ENCODE measurements at places on chromosomes 13 and 19. TPM values are rescaled to one million over a fixed set of nuclear protein-coding genes. Genes with fewer than 3 reads are reported as not detected.

MEF2B gene
- 0.37 TPM for total RNA-seq

RGL3 gene
- 1.3 TPM for total RNA-seq

KLHL26 gene
- 3.7 TPM for total RNA-seq

DDX39A gene
- 137 TPM for total RNA-seq

ZNF699 gene
- total RNA-seq, result 0.85 TPM

PSG7 gene
- total RNA-seq, result not detected

PRTN3 gene
- 0.18 TPM for total RNA-seq

ARID3A gene
- total RNA-seq, result 4.6 TPM

PINLYP gene
- total RNA-seq, result not detected

C19orf73 gene
- total RNA-seq, result 1.9 TPM

TTC9B gene
- total RNA-seq, result 0.61 TPM

KIR2DL4 gene
- total RNA-seq, result not detected

RPS28 gene
- 922 TPM for total RNA-seq

GARIN5A gene
- total RNA-seq, result 2.4 TPM

USPL1 gene
- 14.6 TPM for total RNA-seq

MRPS31 gene
- 14.0 TPM for total RNA-seq

PSG1 gene
- total RNA-seq, result 0.12 TPM

NLRP7 gene
- total RNA-seq, result 0.05 TPM

UPF3A gene
- total RNA-seq, result 34.6 TPM

NXNL1 gene
- total RNA-seq, result not detected

SIRT2 gene
- 39.0 TPM for total RNA-seq

ZNF541 gene
- not detected for total RNA-seq

AMER2 gene
- total RNA-seq, result not detected

FLT3LG gene
- 1.4 TPM for total RNA-seq

MYPOP gene
- total RNA-seq, result 10.1 TPM

PLIN4 gene
- 0.10 TPM for total RNA-seq

KISS1R gene
- 0.51 TPM for total RNA-seq

KLF12 gene
- total RNA-seq, result 2.4 TPM

HS6ST3 gene
- total RNA-seq, result not detected

SLC10A2 gene
- total RNA-seq, result not detected

ZNF382 gene
- total RNA-seq, result 0.06 TPM

PRODH2 gene
- 0.36 TPM for total RNA-seq

NCAN gene
- 0.01 TPM for total RNA-seq

ZNF763 gene
- not detected for total RNA-seq

CTXN1 gene
- 20.6 TPM for total RNA-seq

SHANK1 gene
- 0.18 TPM for total RNA-seq

OR10H1 gene
- total RNA-seq, result not detected

F10 gene
- total RNA-seq, result 0.31 TPM

KIR2DL3 gene
- total RNA-seq, result not detected

B3GNT3 gene
- 4.1 TPM for total RNA-seq

MED25 gene
- 52.5 TPM for total RNA-seq

C3 gene
- total RNA-seq, result 51.0 TPM

FLT1 gene
- 0.02 TPM for total RNA-seq

FGF21 gene
- not detected for total RNA-seq

AKAP8L gene
- total RNA-seq, result 38.3 TPM

ONECUT3 gene
- total RNA-seq, result not detected

MBD3L2 gene
- not detected for total RNA-seq

ZNF567 gene
- total RNA-seq, result 7.8 TPM

PSMD8 gene
- total RNA-seq, result 471 TPM

DGKH gene
- 6.1 TPM for total RNA-seq

STAP2 gene
- total RNA-seq, result not detected

DCLK1 gene
- total RNA-seq, result 0.92 TPM

CEACAM7 gene
- total RNA-seq, result 0.03 TPM

FXYD5 gene
- 197 TPM for total RNA-seq

ERICH6B gene
- total RNA-seq, result not detected

CACNG6 gene
- 12.8 TPM for total RNA-seq

FPR3 gene
- total RNA-seq, result not detected

LAIR1 gene
- not detected for total RNA-seq

VSTM2B gene
- total RNA-seq, result not detected

FSD1 gene
- total RNA-seq, result 7.8 TPM
